Right lung (tissue), 10 donors: ENCODE measurements at places on chromosomes 3 and 15. TPM values are rescaled to one million over a fixed set of nuclear protein-coding genes. Genes with fewer than 3 reads are reported as not detected.

DNA sequence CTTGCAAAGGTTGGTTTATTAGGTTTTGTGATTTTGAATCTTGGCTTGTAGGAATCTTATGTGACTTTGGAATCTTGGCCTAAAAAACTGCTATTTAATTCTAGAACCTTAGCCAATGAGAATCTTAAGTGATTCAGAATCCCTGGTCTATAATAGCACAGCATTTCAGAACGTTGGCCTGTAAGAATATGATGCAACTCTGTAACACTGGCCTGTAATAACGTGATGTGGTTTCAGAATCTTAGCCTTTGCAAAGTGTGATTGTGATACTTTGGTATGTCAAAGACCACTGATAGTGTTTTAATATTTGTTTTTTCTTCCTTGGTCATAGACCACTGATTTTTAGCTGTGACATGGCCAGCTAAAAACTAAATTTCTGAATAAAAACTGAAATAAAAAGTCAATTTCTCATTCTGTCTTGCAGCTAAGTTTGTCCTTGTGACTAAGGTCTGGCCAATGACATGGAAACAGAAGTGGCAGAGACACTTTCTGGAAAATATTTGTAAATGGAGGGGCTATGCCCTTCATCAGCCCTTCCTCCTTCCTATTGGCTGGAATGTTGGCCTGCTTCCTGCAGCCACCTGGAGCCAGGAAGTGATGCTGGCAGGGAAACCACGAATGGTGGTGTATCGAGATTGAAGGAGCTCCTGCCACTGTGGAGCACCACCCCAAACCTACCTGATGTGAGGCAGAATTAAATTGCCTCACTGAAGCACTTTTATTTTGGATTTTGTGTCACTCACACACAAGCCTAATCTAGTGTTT lies 42.3 kb upstream of the CORO2B start:
- DNase-seq, result no peak

- no peak for DNase-seq
These were observed 8.5 kb downstream of the CCDC9B start for GRCh38 chr15:40332113-40332781.

GRCh38 chr3:58095603-58096138 lies 87.4 kb downstream of the FLNB start:
- no peak for DNase-seq

GOLGA8S gene
- polyA plus RNA-seq, result 1.5 TPM

- no peak for DNase-seq
These were observed 679.9 kb downstream of the NTRK3 start for GRCh38 chr15:87576486-87577176.

DNA sequence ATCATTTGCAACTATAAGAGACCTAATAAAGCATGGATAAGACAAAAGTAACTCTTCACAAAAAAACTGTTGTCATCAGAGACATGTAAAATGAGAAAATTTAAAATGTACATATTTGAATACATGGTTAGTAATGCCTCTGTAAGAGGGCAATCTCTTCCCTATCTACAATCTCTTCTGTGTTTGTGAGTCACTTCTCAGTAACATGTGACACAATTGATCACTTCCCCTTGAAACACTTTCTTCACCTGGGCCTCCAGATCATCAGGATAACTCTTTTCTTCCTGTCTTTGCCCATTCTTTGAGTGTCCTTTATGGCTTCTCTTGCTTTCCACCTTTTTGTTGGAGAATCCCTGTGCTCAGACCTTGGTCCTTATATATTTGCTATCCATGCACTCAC lies 50.4 kb downstream of the TFDP2 start:
- DNase-seq, result no peak

DNA sequence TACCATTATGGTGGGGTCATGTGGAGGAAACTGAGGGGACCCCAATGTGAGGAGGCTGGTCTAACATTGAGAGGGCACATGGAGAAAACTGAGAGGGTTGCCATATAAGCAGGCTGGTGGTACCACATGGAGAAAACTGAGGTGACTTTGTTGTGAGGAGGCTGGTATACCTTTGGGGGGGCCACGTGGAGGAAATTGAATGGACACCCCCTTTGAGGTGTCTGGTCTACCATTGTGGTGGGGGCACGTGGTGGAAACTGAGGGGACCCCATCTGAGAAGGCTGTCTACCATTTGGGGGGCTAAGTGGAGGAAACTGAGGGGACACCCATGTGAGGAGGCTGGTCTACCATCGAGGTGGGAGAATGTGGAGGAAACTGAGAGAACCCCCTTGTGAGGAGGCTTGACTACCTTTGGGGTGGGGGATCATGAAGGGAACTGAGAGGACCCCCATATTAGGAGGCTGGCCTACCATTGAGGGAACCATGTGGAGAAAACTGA lies 163.8 kb downstream of the FBLN2 start:
- DNase-seq, result no peak

HDDC3 gene
- polyA plus RNA-seq, result 14.0 TPM

DNA sequence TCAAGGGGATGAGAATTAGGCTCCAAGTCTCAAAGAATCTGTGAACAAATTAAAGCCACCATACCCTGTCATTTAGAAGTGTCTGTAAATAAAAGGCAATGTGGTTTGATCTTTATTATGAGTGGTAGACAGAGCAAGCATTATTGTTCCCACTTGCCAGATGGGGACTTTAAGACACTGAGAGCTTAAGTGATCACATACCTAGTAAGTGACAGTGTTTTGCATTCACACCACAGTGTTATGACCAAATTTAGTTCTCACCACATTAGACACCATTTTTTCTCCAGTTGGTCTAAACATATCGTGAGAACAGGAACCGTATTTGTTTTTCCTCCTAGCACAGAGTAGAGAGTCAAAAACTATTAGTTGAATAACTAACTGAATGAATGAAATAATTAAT lies 13.2 kb upstream of the ZBED2 start:
- DNase-seq, result no peak

DNA sequence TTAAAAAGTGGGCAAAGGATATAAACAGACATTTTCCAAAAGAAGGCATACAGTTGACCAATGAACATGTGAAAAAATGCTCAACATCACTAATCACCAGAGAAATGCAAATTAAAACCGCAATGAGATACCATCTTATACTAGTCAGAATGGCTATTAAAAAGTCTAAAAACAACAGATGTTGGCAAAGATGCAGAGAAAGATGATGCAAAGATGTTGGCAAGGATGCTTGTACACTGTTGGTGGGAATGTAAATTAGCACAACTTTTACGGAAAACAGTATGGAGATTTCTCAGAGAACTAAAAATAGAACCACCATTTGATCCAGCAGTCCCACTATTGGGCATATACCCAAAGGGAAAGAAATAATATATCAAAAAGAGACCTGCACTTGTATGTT lies 53.5 kb downstream of the TLNRD1 start:
- DNase-seq, result no peak

ZNF660 gene
- 27.0 TPM for polyA plus RNA-seq

XIRP1 gene
- 6.5 TPM for polyA plus RNA-seq

GRCh38 chr15:51838270-51838669 lies 8.8 kb downstream of the TMOD3 start:
- DNase-seq, result no peak

- no peak for DNase-seq
These were observed 8.2 kb upstream of the ZNF280D start for GRCh38 chr15:56741541-56741940.

DNA sequence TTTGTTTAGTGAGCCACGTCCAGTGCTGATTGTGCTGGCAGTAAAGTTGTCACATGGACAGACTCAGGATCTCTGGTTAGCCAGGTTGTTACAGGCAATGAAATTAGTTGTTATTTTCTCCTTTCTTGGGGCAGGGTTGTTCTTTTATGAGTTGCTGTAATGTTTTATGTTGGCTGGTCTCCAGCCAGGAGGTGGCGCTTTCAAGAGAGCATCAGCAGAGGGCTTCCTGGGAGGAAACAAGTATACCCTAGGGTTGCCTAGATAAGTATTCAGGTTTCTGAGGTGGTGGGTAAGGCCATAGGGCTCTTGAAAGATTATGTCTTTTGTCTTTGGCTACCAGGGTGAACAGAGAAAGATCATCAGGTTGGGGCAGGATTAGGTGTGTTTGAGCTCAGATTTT lies 14.5 kb upstream of the CFAP20DC start:
- no peak for DNase-seq

DNA sequence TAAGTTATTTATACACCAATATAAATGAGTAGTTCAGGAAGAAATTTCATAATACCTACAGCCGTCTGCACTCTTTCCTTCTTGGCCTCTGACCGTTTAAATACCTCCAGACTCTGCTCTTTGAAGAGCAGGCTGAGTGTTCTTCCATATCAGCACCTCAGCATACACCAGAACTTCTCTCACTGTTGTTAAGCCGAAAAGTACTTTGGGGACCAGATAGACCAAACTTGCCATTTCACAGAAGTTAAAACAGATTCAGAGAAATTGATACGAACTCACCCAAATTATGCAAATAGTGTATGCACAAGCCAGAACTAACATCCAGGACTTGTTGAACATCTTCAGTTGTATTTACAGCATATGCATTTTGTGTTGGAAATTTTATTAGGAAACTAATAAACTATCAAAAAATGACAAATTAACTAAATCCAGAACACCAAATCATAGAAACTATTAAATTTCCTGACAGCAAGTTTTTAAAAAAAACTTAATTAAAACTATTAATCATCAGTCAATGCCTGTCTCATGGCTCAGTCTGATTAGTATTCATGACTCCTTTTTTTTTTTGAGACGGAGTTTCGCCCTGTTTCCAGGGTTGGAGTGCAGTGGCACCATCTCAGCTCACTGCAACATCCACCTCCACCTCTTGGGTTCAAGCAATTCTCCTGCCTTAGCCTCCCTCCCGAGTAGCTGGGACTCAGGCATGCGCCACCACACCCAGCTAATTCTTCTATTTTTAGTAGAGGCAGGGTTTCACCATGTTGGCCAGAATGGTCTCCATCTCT lies 24.1 kb downstream of the CGGBP1 start:
- DNase-seq, result no peak

- DNase-seq, result no peak
These were observed 87.7 kb downstream of the LIPC start for GRCh38 chr15:58519516-58519915.

DNA sequence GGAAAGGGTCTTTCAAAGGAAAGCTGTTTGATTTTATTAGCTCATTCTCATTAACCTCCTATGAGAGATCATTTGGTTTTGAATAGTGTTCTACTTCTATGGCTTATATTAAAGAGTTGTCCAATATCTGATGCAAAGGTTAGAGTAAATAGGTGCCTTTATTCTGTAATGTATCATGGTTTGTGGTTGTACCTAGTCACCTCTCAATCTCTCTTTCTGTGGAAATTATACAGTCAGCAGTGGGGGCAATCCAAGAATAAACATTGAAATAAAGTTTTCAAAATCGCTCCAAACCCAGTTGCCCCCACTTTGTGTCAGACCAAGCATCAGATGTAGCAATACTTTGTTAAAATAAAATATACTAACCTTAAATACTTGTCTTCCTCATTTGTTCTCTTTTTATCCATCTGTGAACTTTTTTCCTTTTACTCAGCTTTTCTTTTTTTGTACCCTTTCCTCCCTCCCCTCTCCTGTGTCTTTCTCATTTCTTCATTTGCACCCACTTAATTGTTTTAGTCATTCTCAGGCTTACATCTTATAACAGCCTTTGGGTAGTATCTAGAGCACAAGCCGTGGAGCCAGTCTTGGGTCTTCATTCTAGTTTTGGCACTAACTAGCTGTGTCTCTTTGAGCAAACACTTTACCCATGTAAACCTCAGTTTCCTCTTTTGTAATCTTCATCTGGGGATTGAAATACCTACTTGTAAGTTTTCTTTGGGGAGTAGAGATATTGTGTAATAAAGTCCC lies 16.7 kb downstream of the CMSS1 start:
- DNase-seq, result no peak

PRR20G gene
- not detected for polyA plus RNA-seq

- DNase-seq, result no peak
These were observed 90.7 kb upstream of the HES1 start for GRCh38 chr3:194045289-194045688.

DNA sequence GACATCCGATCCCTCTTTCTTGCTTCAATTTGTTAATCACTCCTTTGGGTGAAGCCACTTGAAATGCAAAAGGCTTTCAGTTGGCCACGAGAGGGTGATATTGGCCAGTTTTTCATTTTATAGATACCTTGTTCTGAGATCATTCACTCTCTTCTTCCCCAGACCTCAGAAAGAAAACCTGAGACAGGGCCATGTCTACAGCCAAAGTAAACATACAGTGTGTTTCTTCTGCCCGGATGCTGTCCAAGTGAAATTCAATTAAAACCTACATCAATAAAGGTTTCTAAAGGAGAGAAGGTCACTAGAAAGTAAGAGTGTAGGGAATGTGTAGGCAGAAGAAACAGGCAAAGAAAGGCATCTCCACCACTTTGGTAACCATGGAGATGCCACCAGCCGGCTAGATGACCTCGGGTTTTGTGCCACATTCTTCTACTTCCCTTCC lies 39.5 kb upstream of the FMN1 start:
- DNase-seq, result no peak

PSTPIP1 gene
- polyA plus RNA-seq, result 3.1 TPM

DNA sequence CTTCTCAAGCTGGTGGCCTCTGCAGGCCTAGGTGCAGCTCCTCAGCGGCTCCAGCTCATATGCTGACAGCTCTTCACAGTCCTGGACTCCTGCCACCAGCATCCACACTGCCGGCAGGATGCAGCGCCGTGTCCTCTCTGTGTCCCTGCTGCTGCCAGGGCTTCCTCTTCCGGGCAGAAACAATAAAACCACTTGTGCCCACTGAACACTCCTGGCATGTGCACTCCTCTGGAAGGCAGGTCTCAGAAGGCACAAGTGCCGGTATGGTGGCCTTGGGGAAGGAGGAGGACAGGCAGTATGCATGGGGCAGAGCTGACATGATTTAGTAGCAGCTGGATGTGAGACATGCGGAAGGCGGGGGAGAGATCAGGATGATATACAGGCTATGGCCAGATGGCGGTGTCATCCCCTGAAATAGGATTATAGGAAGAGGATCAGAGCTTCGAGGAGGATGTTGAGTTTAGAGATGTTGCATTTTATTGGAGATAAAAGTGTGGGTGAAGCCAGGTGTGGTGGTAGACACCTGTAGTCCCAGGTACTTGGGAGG lies 7.5 kb upstream of the MAN2A2 start:
- no peak for DNase-seq

HIGD2B gene
- not detected for polyA plus RNA-seq

- peak; percentile 17 for DNase-seq
These were observed 41.5 kb downstream of the HRH1 start for GRCh38 chr3:11195721-11196332.
